Amygdala (tissue), 56 donors: ENCODE measurements at places on chromosomes 2 and 18.

DNA sequence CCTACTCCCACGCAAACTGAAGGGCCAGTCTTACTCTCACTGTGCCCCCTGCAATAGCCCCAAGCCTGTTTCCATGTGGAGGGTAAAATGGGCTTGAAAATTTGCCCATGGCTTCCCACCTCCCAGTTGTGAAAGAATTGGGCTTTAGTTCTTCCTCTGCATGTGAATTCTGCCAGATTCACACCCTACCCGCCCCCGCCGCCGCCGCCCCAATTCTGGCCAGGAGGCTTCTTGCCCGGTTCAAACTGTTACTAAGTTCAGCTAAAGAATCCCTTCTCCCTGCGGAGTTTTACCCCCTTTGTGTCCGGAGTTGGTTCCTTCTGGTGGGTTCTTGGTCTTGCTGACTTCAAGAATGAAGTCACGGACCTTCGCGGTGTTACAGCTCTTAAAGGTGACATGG, 25.5 kb upstream of the SAP130 start:
- DNase-seq: no peak

DNA sequence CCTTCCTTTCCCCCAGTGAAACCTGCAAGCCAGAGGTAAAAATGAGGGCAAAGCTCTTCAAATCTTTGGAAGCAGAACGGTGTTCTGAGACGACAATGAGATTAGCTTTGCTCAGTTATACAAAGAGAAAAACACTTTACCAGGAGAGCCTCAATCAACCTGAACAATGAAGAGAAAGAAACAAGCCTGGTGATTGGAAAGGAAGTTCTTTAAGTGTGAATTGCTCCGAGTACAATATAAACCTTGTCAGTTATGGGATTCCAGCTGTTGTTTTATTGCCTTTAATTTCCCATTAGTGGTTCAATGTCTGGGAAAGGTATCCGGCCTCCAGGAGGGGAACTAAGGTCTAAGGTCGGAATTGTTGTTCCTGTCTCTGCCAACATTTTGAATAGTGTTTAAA, 901.6 kb downstream of the EPHA4 start:
- DNase-seq: no peak

GRCh38 chr18:42675810-42676209, 439.7 kb downstream of the RIT2 start:
- DNase-seq: no peak

- DNase-seq: no peak
Observed at GRCh38 chr2:157443795-157444640, at the start of gene CYTIP. CYTIP (minus strand) TSS chr2:157444089; CDS start chr2:157444020, 69 bp downstream.

GRCh38 chr2:54611830-54612545, 111.5 kb upstream of the EML6 start:
- no peak for DNase-seq

DNA sequence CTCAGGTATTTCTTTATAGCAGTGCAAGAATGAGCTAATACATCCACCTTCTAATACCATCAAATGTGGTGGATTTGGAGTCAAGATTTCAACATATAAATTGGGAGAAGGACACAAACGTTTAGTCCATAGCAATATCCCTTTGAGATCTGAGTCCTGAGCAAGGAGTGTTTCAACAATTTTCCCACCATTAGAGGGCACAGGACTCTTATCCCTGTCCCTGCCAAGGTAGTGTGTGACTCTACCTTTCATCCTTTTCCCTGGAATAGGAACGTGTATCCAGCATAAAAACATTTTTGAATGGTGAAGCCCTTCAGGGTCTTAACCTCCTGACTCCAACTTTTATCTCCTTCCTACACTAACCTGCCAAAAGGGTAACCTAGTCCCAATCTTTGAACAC, 181.3 kb upstream of the SRD5A2 start:
- no peak for DNase-seq

DNA sequence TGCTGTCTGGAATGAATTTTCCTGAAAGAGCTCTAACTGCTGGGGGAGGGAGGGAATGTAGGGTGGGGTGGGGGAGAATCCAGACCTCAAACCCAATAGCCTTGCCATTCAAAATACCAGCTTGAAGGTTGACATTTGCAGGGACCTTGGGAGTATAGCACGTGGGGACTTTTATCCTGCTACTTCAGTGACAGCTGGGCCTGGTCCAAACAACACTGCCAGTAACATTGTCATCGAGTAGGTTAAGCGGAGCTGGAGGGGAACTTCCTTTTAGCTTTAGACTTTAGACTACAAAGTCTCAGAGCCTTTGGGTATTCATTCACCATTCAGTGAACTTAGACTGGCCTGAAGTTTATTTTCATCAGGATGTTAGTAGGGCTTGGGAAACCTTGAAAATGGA, 248.7 kb downstream of the MEIS1 start:
- DNase-seq: no peak

DNA sequence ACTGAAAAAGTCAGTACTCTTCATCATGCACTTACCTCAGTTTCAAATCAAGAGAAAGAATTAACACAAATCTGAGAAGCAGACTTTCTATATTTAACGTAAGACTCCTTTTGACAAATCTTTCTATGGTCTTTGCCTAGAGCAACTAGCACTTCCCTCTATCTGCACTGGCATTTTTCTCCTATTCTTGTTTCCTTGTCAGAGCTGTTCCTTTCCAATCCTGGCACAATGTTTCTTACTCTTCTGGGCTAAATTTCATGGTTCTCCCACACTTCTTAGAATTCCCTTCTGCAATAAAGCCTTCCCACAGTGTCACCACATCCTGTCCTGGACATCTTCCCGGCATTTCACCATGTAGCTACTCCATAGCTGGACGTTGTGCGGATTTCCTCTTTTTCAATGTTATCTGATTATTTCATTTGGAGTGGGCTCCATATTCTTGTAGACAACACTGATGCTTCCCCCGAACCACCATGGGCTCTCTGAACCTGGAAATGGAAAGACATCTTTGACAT, 144.7 kb upstream of the CTNNA2 start:
- no peak for DNase-seq

- DNase-seq: no peak
Observed at GRCh38 chr18:21741562-21742314, 1.1 kb downstream of the MIB1 start.

- DNase-seq: peak; percentile 56
Observed at GRCh38 chr2:155815851-155816250, 516.7 kb downstream of the NR4A2 start.

DNA sequence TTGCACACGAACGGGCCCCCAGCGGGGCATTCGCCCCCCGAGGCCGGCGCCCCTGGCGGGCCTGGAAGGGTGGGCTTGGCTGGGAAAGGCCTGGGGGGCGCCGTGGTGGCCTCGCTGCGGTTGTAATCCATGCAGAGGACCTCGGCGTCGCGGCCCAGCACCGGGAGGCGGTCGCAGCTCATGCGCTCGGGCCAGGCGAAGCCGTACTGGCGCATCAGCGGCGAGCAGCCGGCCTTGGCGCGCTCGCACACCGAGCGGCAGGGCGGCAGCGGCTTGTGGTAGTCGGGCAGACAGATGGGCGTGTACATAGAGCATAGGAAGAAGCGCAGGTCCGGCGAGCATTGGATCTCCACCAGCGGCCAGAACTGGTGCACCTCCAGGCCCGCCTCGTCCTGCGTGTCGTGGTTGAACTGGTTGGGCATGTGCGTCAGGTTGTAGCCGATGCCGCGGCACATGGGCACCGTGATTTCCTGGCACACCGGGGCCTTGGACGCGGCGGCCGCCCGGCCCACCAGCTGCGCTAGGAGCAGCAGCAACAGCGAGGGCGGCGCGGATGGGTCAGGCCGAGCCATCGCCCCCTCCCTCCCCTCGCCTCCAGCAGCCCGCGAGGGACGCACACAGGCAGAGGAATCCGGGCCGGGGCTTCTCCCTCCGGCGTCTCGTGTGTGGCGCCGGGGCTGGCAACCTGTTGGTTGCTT, 1.4 kb downstream of the FZD5 start:
- DNase-seq: no peak

- no peak for DNase-seq
Observed at GRCh38 chr18:41532344-41533086, 422.5 kb upstream of the PIK3C3 start.

DNA sequence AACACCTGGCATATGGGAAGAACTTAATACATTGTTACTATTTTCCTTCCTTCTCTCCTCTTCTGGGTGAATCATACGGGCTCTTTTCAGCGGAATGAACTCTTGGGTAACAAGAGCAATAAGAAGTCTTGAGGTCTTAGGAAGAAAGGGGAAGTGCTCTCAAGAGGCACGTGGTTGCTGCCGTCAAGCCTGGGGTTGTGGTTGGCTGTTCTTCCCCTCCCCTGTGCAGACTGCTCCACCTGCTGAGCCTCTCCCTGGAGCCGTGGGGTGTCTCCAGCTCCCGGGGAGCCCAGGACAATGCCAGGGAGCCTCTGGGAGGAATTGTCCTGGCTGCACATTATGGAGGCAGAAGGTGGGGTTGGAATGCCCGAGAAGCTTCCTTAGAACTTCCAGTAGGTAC, 19.4 kb downstream of the TOGARAM2 start:
- DNase-seq: no peak

- DNase-seq: no peak
Observed at GRCh38 chr2:100629309-100629708, 66.5 kb downstream of the PDCL3 start.

DNA sequence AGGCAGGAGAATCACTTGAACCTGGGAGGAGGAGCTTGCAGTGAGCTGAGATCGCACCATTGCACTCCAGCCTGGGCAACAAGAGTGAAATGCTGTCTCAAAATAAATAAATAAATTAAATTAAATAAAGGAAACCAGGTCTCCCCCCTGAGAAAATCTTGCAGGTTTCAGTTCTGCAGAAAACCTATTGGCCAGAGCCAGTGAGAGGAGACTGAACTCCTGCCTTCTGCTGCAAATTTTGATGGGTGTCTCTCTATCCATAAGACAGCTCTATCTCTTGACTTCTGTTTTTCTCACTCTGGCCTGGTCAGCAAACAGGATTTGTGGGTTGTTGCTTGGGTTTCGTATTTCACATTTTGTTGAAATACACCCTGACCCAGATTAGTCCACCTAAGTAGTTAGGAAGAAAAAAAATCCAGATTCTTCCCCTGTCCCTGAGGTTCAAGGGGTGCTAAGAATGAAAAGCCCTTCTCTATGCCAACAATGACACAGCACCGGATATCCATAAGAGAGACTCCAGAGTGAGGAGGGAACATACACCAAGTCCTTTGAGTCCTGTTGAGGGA, 86.7 kb upstream of the MAP4K4 start:
- no peak for DNase-seq

DNA sequence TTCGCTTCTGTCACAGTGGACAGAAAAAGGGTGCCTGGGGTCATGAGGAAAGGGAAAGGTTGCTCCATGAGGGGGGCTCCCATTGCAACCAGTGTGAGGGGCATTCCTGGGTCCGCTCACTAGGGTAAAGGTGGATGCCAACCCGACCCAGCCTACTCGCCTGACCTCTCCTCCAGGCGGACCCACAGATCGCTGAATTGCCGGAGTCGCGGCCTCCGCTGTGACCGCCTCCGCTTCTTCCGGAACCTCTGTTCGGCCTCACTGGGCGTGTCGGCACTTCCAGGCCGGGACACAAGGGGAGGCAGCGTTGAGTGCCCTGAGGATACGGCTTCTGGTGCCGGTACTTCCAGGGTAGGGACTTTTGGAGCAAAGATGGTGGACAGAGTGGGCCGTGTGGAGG, 57.1 kb downstream of the TRABD2A start:
- DNase-seq: no peak

GRCh38 chr2:221943076-221943810, 355.6 kb downstream of the PAX3 start:
- DNase-seq: no peak

GRCh38 chr18:8063733-8064132, 496.6 kb downstream of the PTPRM start:
- DNase-seq: no peak

GRCh38 chr2:34738691-34739090, 1139.6 kb upstream of the FAM98A start:
- no peak for DNase-seq

DNA sequence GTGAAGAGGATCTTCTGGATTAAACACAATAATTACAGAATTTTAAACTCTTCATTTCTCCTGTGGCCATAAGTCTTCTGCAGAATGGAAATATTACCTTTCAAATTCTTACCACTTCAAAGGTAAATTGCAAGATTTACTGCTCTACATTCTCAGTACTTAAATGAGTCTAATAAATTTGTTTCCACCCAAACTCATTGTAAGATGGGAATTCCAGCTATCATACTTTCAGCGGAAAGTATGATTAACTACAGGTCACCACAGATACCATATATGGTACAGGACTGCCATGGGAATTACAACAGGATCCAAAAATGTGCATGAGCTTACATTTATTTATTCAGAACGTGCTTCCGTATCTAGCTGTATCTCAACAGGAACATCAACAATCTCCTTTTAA, 3.1 kb downstream of the DSC3 start:
- DNase-seq: no peak

- DNase-seq: no peak
Observed at GRCh38 chr18:44750774-44751173, 70.1 kb downstream of the SETBP1 start.

GRCh38 chr18:36328916-36329315, 31.4 kb downstream of the FHOD3 start:
- no peak for DNase-seq

- DNase-seq: no peak
Observed at GRCh38 chr2:38030635-38031355, 45.2 kb downstream of the CYP1B1 start.

DNA sequence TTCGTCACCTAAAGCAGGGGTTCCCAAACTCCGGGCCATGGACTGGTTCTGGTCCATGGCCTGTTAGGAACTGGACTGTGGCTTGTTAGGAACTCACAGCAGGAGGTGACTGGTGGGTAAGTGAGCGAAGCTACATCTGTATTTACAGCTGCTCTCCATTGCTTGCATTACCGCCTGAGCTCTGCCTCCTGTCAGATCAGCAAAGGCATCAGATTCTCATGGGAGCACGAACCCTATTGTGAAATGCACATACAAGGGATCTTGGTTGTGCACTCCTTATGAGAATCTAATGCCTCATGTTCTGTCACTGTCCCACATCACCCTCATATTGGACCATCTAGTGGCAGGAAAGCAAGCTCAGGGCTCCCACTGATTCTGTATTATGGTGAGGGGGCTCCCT, 217.0 kb downstream of the ZFP36L2 start:
- DNase-seq: no peak

GRCh38 chr2:133760376-133760775, 192.1 kb upstream of the NCKAP5 start:
- DNase-seq: no peak

DNA sequence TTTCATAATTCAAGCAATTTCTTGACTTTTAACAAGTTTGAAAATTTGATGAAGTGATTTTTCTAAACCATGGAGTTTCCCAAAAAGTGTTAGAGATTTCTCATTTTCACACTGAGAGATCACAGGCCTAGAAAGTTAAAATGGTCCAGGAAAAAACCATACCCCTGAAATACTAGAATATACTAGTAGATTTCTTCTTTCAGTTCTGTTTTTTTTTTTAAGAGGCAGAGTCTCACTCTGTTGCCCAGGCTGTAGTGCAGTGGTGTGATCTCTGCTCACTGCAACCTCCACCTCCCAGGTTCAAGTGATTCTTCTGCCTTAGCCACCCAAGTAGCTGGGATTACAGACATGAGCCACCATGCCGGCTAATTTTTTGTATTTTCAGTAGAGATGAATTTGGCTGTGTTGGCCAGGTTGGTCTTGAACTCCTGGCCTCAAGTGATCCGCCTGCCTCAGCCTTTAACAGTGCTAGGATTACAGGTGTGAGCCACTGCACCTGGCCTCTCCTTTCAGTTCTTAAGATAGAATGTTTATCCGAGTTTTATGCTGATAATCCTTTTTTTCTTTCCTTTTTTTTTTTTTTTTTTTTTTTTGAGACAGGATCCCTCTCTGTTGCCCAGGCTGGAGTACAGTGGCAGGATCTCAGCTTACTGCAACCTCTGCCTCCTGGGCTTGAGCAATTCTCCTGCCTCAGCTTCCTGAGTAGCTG, 14.4 kb downstream of the MTHFD2 start:
- no peak for DNase-seq

- no peak for DNase-seq
Observed at GRCh38 chr2:238040918-238041317, 19.9 kb upstream of the SCLY start.
